Dermis blood vessel endothelial cell (primary cell): ENCODE measurements at places on chromosomes 16 and 17. TPM values are rescaled to one million over a fixed set of nuclear protein-coding genes. Genes with fewer than 3 reads are reported as not detected.

GRCh38 chr17:70080541-70081347, 5.7 kb downstream of the KCNJ16 start:
- DNase-seq, result no peak

- no peak for DNase-seq
These were observed 691.6 kb upstream of the RBFOX1 start for GRCh38 chr16:6641091-6641490.

DNA sequence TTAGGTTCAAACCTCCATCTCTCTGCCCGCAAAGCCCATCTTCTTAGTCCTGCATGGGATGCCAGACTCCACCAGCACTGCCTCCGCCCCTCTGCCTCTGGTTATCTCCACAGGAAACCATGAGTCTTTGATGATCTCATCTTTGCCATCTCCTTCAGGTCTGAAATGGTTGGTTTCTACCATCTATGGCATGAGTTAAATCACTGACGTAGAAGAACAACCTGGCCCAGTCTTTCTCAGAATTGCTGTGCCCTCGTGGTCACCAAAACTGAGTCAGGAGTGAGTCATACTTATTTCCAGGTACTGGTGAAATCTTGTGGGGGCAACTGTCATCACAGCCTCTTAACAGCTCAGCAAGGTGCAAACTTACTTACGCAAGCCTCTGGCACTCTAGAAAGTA, 468.7 kb upstream of the C16orf82 start:
- no peak for DNase-seq

DNA sequence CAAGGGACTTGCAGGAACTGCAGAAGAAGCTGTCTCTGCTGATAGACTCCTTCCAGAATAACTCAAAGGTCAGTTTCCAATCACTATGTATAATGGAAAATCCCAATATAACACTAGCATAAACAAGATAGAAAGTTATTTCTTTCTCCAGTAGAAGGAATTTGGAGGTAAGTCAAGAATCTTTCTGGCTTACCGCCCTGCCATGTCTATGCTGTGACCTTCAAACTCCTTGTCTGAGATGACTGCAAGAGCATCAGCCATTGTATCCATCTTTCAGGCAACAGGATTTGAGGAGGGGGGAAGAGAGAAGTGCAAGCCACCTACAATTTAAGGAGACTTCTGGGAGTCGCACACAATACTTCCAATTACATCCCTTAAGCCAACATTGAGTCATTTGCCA, 2.7 kb downstream of the LDAF1 start:
- no peak for DNase-seq

DNA sequence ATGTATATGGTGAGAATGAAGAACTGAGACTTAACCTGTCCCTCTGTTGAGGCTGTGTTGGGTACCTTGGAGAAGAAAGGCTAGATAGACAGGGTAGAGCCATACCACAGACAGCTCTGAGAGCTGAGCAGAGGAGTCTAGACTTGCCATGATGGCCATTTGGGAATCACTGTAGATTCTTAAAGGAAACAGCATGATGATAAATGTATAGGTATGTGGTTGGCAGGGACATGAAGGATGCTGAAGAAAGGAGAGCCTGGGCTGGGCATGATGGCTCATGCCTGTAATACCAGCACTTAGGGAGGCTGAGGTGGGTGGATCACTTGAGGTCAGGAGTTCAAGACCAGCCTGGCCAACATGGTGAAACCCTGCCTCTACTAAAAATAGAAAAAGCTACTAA, 114.4 kb upstream of the HAS3 start:
- DNase-seq, result no peak

E4F1 gene
- 34.4 and 37.1 TPM in 2 replicates for total RNA-seq

MYCBPAP gene
- 0.34 and 0.42 TPM in 2 replicates for total RNA-seq

CLEC3A gene
- total RNA-seq, result not detected in 2 replicates

- DNase-seq, result peak; percentile 61
These were observed 2.3 kb downstream of the SLC5A11 start for GRCh38 chr16:24848065-24848464.

DNA sequence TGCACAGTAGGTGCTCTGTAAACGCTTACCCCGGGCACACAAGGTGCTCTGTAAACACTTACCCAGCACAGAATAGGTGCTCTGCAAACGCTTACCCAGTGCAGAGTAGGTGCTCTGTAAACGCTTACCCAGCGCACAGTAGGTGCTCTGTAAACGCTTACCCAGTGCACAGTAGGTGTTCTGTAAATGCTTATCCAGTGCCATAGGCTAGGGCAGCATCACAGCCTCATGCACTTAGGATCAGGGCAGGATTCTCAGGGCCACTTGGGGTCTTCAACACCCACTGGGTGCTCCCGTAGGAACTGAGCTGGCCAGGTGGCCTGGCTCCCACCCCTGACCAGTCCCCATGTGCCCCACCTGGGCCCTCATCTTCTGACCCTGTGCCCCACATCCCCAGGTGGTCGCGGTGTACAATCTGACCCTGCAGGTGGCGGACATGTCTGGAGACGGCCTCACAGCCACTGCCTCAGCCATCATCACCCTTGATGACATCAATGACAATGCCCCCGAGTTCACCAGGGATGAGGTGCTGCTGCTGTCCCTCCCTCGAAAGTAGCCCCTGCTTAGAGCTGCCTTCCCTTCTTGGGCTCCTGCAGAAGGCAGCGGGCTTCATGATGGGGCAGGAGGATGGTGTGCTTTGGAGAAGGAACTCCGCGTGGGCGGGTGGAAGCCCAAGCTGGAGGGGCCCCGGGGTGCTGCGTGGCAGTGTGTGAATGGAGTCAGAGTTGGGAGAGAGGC, 13.1 kb downstream of the SLC22A31 start:
- peak; percentile 16 for DNase-seq

DNA sequence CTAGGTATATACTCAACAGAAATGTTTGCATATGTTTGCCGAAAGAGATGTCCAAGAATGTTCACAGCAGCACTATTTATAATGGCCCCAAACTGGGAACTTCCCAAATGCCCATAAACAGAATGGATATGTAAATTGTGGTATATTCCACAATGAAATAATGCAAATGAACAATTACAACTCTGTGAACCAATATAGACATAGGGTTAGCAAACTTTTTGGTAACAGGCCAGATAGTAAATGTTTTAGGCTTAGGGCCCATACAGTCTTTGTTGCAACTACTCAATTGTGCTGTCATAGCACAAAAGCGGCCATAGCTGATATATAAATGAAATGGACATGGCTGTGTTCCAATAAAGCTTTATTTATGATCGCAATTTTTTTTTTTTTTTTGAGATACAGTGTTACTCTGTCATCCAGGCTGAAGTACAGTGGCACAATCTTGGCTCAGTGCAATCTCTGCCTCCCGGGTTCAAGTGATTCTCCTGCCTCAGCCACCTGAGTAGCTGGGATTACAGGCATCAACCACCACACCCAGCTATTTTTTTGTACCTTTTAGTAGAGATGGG, 16.5 kb downstream of the XYLT1 start:
- no peak for DNase-seq

GRCh38 chr17:44966348-44967025, 1.6 kb downstream of the C1QL1 start:
- no peak for DNase-seq

GGT6 gene
- total RNA-seq, result not detected in 2 replicates

DNA sequence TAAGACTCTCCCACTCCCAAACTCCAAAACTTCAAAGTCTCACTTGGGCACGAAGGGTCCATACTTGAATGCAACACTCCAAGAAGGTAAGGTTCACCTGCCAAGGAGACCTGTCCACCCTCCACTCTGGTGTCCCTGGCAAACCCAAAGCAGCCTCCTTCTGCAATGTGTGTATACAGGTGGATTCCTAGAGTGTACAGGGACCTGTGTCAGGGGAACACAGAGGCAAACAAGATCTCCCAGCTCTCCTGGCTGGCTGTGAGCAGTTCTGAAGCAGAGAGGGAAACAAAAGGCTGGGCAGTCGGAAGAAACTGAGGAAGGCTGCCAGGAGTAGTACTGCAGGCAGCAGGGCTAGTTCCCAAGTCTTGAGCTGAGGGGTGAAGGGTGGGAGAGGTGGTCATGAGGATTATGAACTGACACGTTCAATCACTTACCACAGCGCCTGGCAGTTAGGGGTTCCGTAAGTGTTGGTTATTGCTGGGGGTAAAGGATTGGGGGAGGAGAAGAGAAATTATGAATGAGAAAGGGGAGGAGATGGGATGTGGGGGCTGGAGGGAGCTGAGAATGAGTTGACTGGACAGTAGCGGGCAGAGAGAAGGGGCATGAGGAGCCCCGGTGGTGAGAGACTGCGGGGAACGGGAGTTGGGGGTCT, 795 bp downstream of the KCTD13 start:
- DNase-seq, result peak; percentile 45

KRT33B gene
- not detected in 2 replicates for total RNA-seq

DNA sequence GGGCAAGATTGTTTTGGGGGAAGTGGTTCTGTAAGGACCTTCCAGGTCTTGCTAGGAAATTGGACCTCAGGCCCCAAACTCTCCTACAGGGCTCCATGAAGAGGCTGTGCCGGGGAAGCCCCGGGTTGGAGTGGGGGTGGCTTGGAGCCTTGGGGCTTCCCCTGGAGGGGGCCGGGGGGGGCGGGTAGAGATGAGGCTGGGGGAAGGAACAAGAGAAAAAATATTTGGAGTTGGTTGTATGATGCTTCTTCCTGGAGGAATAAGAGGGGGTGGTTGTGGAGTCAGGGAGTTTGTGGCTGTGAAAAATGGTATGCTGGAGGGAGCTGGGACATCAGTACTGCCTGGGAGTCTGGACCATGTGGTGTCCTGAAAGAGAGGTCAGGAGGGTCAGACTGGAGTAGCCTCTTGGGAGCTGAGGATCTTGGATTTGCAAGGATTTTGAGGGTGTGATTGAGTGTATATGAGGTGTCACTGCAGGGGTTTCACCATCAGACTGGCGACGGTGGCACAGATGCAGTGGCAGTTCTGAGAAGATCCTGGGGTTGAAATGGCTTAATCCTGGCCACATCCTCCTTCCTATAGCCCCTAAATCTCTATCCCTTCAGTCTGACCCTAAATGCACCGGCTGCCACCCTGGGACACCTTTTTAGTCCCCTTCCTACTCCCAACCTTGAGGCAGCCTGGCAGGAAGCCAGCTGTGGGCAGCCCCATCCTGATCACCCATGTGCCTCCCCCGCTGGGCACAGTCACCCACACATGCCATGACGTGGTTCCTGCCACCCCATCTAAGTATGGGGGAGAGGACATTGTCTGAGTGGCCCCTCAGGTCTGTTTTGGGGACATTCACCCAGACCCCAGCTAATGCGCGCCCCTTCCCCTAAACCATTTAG, 10.9 kb downstream of the RARA start:
- peak; percentile 25 for DNase-seq

RPS6KB1 gene
- 22.5 and 26.1 TPM in 2 replicates for total RNA-seq

TM4SF5 gene
- total RNA-seq, result not detected in 2 replicates

SRSF1 gene
- 415 and 532 TPM in 2 replicates for total RNA-seq

PLXDC1 gene
- not detected in 2 replicates for total RNA-seq

- no peak for DNase-seq
These were observed 187.0 kb downstream of the ZFHX3 start for GRCh38 chr16:72860726-72861562.

DPEP3 gene
- not detected in 2 replicates for total RNA-seq

- DNase-seq, result peak; percentile 65
These were observed 218.7 kb downstream of the NTN1 start for GRCh38 chr17:9239793-9240658.

PRSS27 gene
- 0.09 and 0.51 TPM in 2 replicates for total RNA-seq

- DNase-seq, result peak; percentile 54
These were observed 59.8 kb downstream of the GAN start for GRCh38 chr16:81374550-81374949.

DNA sequence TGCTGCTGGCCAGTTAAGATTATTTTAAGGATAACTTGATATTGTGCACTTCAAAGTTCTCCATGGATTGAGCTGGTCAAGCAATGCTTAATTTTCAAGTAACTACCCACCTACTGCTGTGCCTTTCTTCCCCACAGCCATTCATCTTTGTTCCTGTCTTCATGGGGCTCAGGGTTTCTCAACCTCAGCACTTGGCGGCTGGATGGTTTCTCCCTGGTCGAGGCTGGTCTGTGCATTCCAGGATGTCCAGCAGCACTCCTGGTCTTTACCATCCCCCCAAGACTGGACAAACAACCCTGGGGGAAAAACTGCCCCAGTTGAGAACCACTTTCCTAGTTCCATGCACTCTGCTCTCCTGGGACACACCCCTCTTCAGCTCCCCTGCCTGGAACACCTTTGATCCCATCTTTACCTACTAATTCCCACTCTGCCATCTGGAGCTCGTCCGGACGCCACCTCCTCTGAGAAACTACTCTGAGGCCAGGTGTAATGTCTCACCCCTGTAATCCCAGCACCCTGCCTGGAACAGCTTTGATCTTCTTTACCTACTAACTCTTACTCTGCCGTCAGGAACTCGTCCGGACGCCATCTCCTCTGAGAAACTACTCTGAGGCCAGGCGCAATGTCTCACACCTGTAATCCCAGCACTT, 81.5 kb downstream of the NXN start:
- DNase-seq, result no peak

GRCh38 chr17:79711715-79712305, 18.9 kb upstream of the ENPP7 start:
- no peak for DNase-seq

- no peak for DNase-seq
These were observed 49.8 kb downstream of the TRIM37 start for GRCh38 chr17:59056857-59057256.

DNA sequence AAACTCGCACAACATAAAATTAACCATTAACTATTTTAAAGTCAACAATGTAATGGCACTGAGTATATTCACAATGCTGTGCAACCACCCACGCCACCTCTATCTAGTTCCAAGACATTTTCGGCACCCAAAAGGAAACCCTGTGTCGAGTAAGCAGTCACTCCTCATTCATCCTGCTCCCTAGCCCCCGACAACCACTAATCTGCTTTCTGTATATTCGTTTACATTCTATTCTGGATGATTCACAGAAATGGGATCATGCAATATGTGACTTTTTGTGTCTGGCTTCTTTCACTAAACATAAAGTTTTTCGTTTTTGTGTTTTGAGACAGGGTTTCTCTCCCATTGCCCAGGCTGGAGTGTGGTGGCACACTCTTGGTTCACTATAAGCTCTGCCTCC, 42.2 kb upstream of the HAPSTR1 start:
- DNase-seq, result no peak

DNA sequence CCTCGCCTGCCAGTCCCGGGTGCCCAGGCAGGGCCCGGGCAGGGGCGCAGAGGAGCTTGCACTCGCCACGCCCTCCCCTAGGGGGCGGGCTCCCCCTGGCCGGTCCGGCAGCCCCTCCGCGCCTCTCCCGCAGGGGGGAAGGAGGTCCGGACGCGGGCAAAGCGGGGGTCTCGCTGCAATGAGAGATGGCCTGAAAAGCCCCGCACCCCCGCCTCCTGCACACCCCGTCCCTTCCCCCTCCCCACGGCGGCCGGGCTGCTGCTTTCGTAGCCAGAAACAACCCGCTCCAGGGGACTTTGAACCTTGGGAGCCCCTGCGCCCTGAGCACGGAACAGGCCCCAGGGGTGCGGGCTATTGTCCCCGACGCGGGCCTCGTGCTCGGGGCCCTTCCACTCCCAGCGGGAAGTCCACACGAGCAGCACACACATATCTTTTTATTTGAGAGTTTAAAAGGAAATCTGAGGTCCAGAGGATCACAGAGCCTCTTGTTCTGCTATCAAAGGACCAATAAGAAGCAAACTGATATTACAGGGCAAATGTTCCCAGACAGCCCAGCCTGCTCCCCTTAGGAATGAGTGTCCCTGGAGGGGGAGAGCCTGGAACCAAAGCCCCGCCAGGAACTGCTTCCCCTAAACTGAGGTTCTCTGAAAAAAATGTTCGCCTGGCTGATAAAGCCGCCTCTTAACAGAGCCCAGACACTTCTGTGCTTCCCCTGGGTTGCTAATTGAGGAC, 5.8 kb upstream of the CBX4 start:
- peak; percentile 62 for DNase-seq
